ENCODE measurements at places on chromosomes 11 and 22.
A peak's percentile ranks its signal among the peaks of the same experiment; 100 is the strongest.

- no peak for DNase-seq
Observed at GRCh38 chr11:12356944-12357655, 20.3 kb upstream of the PARVA start.

GRCh38 chr22:33825761-33826160, 94.5 kb downstream of the LARGE1 start:
- DNase-seq, result no peak

GRCh38 chr11:122804796-122805195, 33.5 kb upstream of the CRTAM start:
- no peak for DNase-seq

GRCh38 chr11:492427-493226, 14.4 kb downstream of the RNH1 start:
- no peak for DNase-seq

GRCh38 chr11:110728476-110728875, 16.2 kb upstream of the ARHGAP20 start:
- DNase-seq, result no peak

GRCh38 chr22:50522208-50522805, 3.1 kb downstream of the SCO2 start:
- DNase-seq, result no peak

GRCh38 chr22:42928969-42929837, 72.1 kb upstream of the ARFGAP3 start:
- DNase-seq, result no peak

- no peak for DNase-seq
Observed at GRCh38 chr11:132447761-132448160, 1077.3 kb downstream of the NTM start.

- no peak for DNase-seq
Observed at GRCh38 chr22:39214006-39214382, 30.8 kb downstream of the PDGFB start.

GRCh38 chr11:57230791-57231538, 6.1 kb downstream of the APLNR start:
- no peak for DNase-seq

GRCh38 chr11:62273789-62274275, 3.9 kb downstream of the SCGB2A2 start:
- no peak for DNase-seq

DNA sequence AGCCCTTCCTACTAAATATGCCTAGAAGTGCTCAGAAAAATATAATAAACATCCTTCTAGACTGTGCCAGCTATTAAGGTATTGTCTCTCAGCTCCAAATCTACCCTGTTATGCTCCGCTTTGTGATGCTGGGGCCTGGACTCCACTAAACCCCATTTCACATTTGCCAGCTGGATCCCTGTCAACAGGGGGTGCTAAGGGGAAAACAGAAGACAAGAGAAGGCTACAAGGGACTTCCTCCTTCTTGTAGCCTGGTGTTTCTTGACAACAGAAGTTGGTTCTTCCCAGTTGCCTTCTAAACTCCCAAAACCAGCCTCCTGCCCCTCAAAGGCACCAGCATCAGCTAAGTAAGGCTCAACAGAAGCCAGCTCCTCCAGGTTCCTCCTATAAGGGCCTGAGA, 5.2 kb downstream of the NUMA1 start:
- no peak for DNase-seq

DNA sequence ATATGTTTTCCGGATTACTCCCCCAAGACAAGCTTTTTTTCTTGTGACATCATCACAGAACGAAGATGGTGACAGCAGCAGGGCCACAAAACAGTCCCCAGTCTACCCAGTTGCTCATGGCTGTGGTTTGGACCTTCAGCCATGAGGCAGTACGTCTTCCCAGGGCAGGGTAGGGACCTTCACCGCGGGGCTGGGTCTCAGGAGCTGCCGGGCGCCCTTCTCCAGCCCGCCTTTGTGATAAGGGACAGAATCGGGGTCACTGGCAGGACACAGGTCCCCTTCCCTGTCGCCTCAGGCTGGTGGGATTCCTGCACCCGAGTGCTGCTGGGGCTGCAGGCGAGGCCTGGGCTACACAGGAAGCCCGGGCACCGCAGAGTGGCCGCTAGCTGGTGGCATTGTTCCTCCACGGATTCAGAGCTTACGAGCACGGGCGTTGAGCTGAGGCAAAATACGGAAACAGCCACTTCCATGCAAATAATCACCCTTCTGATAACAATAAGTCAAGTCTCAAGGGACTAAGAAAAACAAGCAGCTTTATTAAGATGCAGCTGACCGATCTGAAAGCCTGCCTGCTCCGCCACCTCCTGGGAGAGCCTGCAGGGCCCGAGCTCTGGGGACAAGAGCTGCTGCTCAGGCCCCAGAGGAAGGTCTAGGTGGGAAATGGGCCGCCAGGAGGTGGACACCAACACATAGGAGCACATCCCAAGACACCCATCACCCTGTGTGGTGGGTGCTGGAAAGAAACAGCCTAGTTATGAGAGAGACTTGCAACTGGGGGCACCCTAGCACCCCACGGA, 12.3 kb downstream of the TBX1 start:
- DNase-seq, result no peak

DNA sequence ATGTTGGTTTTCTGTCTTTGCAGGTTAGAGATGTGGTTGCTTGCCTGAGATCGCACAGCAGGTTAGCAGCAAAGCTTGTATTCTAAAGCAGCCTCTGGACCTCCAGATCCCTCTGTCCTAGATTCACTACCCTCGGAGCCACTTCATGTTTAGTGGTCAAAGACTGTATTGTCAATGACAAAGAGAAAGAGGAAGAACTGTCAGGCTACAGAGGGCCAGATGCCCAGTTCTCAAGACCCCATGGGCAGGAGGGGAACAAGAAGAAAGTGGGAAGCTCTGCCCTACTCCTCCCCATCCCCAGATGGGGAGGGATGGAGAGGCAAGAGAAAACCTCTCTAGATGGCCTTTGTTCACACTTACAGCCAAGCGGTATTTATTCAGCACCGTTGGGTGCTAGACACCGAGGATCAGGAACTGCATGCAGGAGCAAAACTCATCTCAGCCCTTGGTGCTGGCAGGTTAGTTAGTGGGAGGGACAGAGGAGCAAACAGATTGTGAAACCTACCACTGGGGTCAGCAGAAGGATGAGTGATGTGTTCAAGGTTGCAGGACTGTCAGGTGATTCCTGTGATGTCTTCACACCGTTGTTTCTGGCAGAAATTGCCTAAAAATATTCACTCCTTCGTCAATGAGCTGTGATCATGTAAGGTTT, 38.3 kb upstream of the PTPRJ start:
- DNase-seq, result no peak

DNA sequence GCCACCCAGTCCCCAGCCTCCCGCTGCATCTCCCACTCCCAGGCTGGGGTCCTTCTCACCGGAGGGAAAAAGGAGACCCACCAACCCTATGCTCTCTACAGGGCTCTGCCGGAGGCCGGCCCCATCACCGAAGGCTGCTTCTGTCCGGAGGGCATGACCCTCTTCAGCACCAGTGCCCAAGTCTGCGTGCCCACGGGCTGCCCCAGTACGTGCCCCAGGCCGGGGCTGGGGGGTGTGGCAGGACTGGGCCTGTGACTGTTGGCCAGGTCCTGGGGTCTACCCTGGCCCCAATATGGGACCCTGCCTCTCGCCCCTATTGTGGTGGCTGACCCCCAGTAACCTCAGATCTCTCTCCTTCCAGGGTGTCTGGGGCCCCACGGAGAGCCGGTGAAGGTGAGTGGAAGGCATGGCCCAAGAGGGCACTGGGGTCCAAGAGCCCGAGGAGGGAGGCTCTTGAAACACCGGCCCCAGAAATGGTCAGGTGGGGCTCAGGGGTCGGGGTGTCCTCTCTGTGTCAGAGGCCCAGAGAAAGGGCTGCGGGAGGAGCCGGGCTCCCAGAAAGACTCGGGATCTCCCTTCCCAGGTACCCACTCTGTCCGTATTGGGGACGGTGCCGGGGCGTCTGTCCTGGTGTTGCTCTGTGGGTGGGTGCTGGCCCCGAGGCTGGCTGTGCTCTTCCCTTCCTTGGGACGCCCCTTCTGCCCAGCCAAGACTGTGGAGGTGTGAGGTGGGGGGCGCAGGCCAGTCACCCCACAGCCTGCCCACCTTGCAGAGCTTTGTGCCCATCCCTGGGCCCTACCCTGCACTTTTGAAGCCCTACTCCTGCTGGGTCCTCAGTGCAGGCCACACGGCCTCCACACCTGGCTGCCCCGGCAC, 26.1 kb upstream of the MUC5B start:
- no peak for DNase-seq

DNA sequence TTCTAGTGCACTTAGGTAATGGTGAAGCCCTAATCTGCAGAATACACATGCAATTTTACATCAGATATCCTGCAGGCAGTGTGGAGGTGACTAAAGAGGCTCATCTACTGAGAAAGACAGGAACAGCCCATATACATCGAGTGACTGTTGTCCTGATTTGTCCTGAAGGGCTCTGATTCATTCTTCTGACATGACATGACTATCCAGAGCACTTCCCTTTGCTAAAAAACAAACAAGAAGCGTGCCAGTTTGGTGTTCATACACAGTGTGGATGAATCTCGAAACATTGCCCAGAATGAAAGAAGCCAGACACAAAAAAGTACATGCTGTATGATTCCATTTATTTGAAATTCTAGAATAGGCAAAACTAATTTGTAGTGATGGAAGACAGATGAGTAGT, 48.0 kb upstream of the AMPD3 start:
- no peak for DNase-seq

GRCh38 chr22:21963286-21963685, 10.6 kb upstream of the PPM1F start:
- DNase-seq, result no peak

DNA sequence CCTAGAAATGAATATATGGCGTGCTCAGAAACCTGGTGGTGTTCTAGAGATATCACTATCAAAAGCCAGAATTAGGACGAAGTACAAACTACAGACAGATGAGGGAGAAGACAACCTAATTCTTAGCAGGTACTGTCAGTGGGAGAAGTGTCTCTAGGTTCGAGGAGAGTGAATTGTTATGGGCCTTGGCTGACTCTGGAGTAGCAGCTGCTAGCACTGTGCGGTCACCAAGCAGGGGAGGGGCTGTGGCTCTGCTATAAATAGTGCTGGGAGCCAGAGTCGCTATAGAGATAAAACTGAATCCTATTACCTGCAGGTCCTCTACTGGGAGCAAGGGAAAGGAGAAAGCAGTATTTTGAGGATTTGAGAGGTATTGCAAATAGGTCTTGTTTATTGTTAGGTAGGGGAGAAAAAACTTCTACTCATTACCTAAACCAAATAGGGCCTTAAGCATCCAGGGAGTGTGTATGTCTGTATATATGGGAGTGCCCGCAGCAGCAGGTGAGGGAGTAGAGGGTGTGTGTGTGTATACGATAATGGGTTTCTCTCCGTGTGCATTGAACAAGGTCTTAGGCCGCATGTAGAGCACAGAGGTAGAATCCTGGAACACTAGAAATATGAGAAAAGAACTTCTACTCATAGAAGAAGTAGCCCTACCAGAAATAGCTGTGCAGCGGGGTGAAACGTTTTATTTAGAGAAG, 2.2 kb downstream of the MADD start:
- DNase-seq, result peak; percentile 20

- no peak for DNase-seq
Observed at GRCh38 chr11:66017321-66017720, 5.5 kb downstream of the CST6 start.

- no peak for DNase-seq
Observed at GRCh38 chr11:95711162-95711944, 78.2 kb downstream of the FAM76B start.

GRCh38 chr11:37442576-37442975, 844.5 kb upstream of the RAG2 start:
- no peak for DNase-seq

DNA sequence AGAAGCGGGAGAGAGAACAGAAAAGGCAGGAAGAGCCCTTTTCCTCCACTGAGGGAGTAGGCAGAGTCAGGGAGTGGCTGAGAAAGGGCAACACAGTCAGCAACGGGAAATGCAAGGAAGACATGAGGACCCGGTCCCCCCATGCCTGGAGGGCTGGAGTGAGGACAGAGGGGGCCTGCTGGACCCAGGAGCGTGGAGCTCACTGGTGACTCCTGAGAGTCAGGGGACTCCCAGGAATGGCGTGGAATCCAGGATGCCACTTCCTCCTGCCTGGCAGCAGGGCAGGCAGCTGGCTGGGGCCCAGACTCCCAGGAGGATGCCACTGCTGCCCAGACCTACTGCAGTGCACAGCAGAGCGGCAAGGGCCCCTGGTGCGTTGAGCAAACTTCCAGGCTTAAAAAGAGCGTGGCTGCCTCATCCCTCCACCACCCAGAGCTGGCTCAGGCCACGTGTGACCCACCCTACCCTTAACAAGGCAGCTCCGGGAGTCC, 11.3 kb downstream of the C11orf21 start:
- DNase-seq, result no peak

DNA sequence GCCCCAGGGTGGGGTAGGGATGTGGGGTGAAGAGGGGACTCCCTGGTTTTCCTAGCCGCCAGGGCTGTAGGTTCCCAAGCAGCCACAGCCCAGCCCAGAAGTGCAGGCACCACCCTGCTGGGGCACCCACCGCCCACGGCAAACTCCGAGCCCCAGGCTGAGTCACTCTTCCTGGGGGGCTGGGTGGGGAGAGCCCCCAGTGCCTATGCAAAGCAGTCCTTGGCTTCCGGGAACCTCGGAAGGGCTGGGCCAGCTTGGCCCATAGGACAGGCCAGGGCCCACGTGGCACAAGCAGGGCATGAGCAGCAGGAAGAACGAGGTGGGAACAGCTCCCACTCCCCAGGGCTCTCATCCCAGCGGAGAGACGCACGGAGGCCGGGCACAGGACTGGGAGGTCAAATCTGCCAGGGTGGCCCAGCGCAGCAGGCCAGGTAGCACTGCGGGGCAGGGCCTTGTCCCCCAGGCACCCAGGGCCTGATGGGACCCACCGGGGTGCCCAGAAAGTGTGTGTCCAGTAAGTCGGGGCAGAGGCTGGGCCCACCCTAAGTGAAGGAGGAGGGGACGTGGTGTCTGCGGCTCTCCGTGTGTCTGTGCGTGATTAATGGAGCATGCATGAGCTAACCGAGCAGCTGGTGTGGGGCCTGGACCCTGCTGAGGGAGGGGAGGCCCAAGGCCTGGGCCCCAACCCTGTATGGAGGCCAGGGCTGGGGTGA, 4.6 kb upstream of the IL17REL start:
- no peak for DNase-seq

DNA sequence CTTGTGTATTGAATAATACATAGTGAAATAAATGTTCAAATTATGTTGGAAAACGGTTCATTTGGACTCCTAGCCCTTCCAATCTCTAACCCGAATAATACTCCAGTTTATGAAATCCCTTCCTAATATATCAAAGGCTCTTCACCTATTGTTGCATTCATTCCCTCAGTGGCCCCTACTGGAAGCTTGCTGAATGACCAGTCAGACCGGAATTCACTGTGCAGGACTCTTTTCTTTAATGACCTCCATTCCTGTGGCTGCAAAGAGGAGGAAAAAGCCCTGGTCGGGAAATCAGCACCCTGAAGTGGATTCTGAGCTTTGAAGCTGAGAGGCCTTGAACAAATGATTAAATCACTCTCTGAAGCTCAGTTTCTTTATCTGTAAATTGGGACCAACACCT, 19.1 kb upstream of the RCN1 start:
- no peak for DNase-seq

- peak; percentile 48 for DNase-seq
Observed at GRCh38 chr11:46119352-46120216, 1.7 kb downstream of the PHF21A start.
